RPMI8226 (cell line): ENCODE measurements at places on chromosomes 1 and 21.

- DNase-seq: no peak
Measured at GRCh38 chr21:32800056-32800455, 28.5 kb upstream of the PAXBP1 start.

DNA sequence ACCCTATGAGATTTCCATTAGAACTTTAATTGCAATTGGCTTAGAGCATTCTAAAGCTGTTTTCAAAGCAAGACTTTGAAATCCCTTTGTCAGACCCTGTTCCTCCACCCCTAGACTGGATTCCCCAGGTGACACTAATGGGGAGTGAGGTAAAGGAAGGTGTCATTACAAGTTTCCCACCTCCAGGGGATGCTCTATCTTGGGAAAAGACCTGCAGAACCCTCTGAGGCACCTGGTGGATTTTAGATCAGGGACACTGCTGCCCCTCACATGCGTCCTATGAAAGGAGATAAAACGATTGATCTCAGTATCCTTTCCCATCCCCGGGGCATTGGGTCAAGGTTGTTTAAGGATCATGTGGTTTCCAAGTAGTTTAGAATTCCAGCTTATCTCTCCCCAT, 80.3 kb upstream of the RGS4 start:
- no peak for DNase-seq

DNA sequence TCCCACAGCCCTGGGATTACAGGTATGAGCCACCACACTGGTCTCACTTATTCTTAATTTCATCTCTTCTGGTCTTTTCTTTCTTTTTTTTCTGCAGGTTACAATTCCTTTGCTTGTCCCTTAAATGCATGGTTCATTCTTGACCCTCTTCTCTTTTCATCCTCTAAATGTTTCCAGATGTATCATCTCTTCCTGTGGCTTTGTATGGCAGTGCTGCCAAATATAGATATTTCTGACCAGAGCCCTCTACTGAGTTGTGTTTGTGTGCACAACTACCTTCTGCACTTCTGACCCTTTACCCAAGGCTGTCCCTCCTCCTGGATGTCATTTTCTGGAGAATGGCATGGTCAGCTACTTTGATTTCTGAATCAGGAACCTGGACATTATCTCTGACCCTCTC, 32.5 kb downstream of the OLFML3 start:
- no peak for DNase-seq

DNA sequence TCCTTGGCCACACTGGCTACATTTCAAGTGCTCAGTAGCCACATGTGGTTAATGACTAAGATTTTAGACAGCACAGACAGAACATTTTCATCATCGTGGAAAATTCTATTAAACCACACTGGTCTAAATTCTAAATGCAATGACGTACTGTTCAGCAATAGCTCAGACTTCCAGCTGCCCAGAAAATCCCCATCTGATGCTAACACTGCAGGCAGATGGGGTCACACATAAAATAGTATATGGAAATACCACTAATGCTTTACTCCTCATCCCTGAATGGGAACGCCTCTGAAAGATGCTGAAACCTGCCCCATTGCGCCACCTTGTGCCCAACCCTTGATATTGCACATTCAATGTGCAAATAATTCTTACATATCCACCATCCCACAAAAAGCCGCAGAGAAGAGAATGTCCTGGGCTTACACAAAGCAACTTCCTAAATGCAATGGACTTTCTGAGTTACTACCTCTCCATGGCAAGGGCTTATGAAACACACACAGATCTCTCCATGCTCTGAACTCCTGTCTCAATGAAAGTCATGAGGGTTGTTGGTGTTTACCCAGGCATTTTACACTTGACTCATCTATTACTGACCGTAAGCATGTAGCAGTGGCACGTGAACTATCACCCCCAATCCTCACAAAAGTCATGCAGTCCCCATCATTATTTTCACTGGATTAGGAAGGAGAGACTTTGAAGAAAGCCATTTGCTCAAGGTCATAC, 20.3 kb upstream of the SLC5A9 start:
- DNase-seq: peak; percentile 64

DNA sequence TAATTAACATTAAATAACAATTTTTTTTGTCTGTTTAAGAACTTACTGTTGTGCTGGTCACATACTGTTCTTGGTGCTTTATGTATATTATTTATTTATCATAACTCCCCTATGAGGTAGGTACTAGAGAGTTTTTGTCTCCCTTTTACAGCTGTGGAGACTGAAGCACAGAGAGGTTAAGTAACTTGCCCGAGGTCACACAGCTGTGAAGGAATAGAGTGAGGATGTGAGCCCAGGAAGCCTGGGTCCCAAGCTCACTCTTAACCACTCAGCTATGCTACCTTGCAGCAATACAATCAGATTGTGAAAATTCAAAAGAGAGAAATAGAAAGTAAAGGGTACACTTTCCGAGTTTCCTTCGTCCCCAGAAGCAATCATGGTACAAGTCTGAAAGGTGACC, 35.6 kb upstream of the FHAD1 start:
- DNase-seq: no peak

DNA sequence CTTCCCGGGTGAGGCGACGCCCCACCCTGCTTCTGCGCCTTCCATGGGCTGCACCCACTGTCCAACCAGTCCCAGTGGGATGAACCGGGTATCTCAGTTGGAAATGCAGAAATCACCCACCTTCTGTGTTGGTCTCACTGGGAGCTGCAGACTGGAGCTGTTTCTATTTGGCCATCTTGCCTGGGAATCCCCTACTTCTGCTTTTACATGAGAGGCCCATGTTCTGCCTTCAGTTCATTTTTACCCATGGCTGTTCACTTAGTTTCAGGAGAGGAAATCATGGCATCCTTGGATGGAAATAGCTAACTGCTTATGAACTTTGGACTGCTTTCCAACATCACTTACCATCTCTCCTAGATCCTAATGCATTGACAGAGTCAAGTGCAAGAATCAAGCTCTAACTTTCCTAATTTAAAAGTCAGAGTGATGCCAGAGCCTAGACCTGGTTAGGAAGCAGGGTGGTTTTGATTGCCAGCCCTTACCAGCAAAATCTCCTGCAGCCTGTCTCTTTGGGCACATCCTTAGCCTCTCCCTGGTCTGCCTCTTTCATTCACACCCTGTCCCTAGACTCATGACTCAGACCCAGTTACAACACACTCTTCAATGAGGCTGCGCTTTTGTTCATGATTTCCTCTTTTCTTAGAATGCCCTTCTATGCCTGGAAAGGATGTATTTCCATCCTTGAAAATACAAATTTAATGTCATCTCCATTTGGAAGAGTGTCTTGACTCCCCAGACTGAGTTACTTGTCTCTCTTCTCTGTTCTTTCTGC, 137.2 kb downstream of the KCTD3 start:
- no peak for DNase-seq
